Transverse colon (tissue), 4 donors: ENCODE measurements at places on chromosomes 1 and 21. TPM values are rescaled to one million over a fixed set of nuclear protein-coding genes. Genes with fewer than 3 reads are reported as not detected.

ST6GALNAC5 gene
- 1.6 TPM for total RNA-seq

C4BPA gene
- 4.4 TPM for total RNA-seq

PERM1 gene
- total RNA-seq = not detected

DUSP23 gene
- 82.7 TPM for total RNA-seq

DNA sequence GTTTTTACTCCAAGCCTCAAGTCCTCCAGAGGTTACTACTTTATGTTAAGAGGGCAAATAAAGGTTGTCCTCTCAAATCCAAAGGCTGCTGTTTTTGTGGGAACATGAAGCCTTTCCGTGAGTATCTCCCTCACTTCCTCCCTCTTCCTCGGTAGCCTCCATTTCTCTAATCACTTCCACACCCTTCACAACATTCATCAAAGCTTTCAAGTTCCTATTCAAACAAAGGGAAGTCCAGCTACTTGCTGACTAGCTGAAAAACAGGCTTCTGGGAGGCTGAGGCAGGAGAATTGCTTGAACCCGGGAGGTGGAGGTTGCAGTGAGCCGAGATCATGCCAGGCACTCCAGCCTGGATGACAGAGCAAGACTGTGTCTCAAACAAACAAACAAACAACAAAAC, 6.6 kb upstream of the CD48 start:
- DNase-seq = no peak

DNA sequence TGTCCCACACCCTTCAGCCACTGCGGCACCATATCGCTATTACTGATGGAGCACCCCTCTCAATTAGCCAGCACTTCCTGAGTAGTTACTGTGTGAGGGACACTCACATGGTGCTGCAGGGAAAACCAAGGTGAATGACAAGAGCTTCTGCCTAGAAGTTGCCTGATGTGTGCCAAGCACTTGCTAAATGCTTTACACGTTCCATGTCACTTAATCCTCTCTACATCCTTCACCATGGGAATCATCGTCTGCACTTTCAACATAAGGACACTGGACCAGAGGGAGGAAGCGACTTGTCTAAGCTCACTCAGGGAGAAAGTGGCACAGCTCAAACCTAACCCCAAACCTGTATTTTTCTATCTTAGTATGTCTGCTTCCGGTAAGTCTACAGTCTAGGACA, 344.8 kb downstream of the SIPA1L2 start:
- DNase-seq = no peak

DNA sequence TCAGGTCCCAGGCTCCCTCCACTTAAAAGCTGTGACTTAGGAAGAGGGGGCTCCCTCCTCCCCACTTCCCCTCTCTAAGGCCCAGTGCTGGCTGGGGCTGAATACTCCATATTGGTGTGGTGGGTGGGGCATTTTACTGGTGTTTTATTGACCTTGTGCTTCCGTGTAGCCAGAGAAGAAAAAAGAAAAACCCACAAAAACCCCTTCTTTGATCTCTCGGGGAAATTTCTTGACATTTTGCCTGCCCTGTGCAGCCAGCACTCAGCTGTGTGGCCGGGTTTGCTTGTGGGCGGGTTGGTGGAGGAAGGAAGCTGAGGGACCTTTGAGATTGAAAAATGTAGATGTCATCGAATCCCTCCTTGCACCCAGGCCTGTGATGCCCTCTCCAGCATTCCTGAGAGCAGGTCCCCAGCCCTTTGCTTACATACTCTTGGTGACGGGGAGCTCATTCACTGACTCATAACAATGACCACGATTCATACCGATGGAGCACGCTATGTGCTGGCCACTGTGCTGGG, 24.8 kb downstream of the TNFRSF8 start:
- no peak for DNase-seq

DNA sequence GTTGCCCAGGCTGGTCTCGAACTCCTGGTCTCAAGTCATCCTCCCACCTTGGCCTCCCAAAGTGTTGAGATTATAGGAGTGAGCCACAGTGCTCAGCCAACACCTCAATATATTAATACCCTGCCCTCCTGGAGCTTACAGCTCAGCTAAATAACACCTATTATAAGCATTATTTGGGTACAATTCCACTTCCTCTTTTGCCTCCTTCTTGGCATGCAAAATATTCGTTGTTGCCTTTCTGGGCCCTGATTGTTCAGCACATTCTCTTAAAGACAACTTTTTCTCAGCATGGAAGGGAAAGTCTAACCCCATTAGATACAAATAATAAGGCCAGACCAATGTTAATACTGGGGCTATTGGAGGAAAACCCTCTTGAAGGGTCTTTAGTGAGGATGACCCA, 2.8 kb downstream of the PAQR7 start:
- DNase-seq = no peak
